A549 treated with DMSO at 1 μM for 4 hours (cell line): ENCODE measurements at places on chromosomes 3 and 15. TPM values are rescaled to one million over a fixed set of nuclear protein-coding genes. Genes with fewer than 3 reads are reported as not detected.

Gene SYNPR
- not detected in 5 replicates for total RNA-seq

Gene POLQ
- 7.0 to 8.3 TPM (median 7.5 TPM) in 5 replicates for total RNA-seq

Gene PPP1R14D
- 0.19 to 0.35 TPM (median 0.28 TPM) in 3 of 5 replicates, not detected in the others for total RNA-seq

Gene FBLN2
- 1.5 to 2.8 TPM (median 2.3 TPM) in 5 replicates for total RNA-seq

Gene NANOGP8
- not detected in 5 replicates for total RNA-seq

Gene FANCI
- 53.7 to 78.5 TPM (median 67.8 TPM) in 5 replicates for total RNA-seq

Gene PROS1
- 8.4 to 11.3 TPM (median 9.0 TPM) in 5 replicates for total RNA-seq

Gene BRPF1
- total RNA-seq = 17.5 to 20.7 TPM (median 19.1 TPM) in 5 replicates

Gene MFGE8
- total RNA-seq = 331 to 388 TPM (median 342 TPM) in 5 replicates

Gene DGKG
- 9.0 to 15.4 TPM (median 10.1 TPM) in 5 replicates for total RNA-seq

Gene IP6K1
- total RNA-seq = 20.6 to 23.6 TPM (median 21.8 TPM) in 5 replicates

Gene HGD
- total RNA-seq = 13.6 to 18.3 TPM (median 16.1 TPM) in 5 replicates

Gene MYLK
- total RNA-seq = 12.3 to 16.6 TPM (median 15.2 TPM) in 5 replicates

Gene STRC
- 0.02 to 0.23 TPM (median 0.09 TPM) in 5 replicates for total RNA-seq

Gene SST
- total RNA-seq = not detected in 5 replicates

Gene CIB2
- total RNA-seq = 24.8 to 32.3 TPM (median 28.4 TPM) in 5 replicates

Gene GOLGA6B
- 0.06 to 0.09 TPM in 2 of 5 replicates, not detected in the others for total RNA-seq

Gene CCR5
- total RNA-seq = not detected in 5 replicates
